ENCODE measurements at places on chromosomes 16 and 17.

DNA sequence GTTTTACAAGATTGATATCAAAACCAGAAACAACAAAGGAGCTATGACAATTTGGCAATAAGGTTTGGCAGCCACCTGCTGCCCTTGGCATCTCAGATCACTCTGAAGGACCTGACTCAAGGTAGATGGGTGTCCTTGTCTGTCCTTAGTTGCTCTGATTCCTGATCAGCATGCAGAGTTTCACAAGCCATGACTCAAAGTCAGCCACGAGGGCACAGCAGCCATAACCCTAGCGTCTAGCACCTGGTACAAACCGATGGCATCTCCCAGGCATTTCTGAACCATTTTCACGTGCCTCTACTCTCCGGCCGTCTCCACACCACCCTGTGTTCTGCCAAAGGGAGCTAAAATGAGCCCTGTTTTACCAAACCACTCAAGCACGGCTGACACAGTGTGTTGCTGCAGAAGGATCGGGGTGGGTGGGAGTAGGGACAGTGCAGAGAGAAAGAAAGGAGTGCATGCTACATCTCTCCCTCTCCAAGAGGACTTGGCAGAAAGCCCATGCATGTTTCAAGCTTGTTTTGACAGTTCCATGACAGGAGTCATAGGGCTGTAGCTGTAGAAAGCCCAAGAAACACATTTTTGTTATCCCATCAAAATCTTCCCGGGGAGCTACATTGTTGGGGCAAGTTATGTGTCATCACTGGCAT is 297.3 kb downstream of the ABCC12 start:
- DNase-seq, result no peak

- DNase-seq, result no peak
Measured at GRCh38 chr16:15855704-15856003, 1.2 kb downstream of the MYH11 start.

GRCh38 chr16:75929046-75929445 is 202.8 kb upstream of the CPHXL start:
- DNase-seq, result no peak

- DNase-seq, result no peak
Measured at GRCh38 chr17:75475144-75475835, 18.9 kb downstream of the TMEM94 start.

- no peak for DNase-seq
Measured at GRCh38 chr16:69851491-69852240, 89.5 kb downstream of the WWP2 start.

- no peak for DNase-seq
Measured at GRCh38 chr17:76791053-76791980, 53.4 kb downstream of the MFSD11 start.

DNA sequence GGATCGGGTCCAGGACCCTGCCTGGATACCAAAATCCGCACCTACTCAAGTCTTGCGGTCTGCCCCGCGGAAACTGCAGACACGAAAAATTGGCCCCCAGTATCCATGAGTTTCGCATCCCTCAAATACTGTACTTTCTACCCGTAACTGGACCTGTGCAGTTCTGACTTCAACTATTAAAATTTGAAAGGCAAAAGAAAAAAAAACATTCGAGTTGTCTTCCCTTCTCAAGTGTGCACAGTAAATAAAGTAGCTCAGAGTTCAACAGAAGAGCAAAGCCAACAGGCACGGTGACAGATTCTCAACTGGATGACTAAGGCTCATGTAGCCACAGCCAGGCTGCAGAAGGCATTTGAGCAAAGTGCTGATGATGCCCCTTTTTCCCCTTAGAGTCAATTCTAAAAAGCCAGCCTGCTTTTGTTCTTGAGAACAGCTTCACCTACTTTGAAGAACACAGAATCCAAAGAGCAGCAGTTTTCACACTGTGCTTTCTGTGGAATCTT is 32.5 kb downstream of the MARF1 start:
- DNase-seq, result no peak

DNA sequence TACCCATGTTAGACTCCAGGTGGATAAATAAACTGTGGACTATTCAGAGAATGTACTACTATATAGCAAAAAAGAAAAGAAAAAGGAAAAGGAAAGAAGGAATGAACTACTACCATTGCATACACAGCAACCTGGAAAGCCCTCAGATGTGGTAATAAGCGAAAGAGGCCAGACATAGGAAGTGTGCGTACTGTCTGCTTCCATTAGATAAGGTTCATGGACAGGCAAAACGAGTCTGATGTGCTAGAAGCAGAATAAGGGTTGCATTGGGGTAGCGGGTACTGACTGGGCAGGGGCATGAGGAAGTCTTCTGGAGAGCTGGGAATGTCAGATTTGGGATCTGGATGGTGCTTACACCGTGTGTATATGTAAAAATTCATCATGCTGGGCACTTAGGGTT is 21.8 kb downstream of the CLEC16A start:
- DNase-seq, result no peak

DNA sequence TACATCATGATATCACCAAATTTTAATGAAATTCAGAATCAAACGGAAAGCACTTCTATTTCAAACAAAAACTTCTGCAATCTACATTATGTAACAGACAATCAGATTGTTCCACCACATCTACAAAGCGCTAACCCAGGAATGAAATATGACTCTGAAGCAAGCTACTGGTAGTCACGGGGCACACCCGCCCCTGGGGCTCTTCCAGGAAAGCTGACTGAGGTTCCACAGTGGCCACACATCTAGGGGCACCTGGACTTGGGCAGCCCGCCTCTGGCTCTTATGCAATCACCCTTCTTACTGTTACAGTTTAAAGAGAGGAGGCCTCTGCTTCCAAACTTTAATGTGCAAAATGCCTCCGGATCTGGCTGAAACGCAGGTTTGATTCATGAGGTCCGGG is 27.5 kb downstream of the ZCCHC14 start:
- DNase-seq, result no peak

DNA sequence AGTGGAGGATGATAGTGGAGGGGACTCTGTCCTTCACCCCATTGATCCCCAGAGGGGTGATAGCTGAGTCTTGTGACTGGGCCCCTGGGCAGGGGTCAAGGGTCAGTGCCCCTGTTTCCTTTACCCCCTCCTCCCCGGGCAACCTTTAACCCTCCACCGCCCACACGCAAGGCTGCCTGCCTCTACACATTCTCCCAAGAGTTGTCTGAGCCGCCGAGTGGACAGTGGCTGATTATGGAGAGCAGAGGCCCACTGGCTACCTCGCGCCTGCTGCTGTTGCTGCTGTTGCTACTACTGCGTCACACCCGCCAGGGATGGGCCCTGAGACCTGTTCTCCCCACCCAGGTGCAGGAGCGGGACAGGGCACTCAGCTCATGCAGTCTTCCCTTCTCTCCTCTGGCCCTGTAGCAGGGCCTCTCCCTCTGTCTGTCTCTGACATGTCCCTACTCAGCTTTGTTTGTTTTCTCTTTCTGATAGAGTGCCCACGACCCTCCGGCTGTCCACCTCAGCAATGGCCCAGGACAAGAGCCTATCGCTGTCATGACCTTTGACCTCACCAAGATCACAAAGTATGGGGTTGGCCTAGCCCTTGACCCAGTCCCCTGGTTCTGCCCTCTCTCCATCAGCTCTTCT is at the start of gene SHBG:
SHBG (plus strand) TSS at position 197 of the 633 bp plus-strand sequence; CDS start at position 235, 38 bp downstream.
- no peak for DNase-seq

GRCh38 chr17:21213638-21214014 is 335 bp downstream of the TMEM11 start:
- no peak for DNase-seq

DNA sequence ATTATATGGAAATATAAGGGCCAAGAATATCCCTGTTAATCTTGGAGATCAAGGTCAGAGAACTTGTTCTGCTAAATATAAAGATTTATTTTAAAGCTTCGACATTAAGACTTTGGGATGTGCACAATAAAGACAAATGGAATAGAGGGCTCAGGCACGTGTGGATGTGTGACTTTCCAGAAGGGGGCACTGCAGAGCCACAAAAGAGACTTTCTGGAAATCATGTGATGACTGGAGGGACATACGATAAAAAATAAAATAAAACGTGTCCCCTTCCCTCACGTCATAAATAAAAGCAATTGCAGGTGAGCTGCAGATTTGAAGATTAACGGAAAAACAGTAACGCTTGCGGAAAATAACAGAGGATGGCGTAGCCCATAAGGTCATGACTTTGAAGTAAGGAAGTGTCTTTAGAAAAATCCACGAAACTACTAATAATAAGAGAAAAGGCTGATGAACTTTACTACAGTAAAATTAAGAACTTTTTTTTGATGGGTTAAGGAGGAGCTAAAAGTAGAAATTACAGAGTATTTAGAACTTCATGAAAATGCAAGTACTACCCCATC is 9.4 kb upstream of the ENGASE start:
- DNase-seq, result peak; percentile 68

GRCh38 chr17:30219833-30220232 is 15.7 kb downstream of the SLC6A4 start:
- no peak for DNase-seq

GRCh38 chr17:5418858-5419355 is 555 bp downstream of the NUP88 start:
- no peak for DNase-seq

- no peak for DNase-seq
Measured at GRCh38 chr17:21172846-21173245, 41.1 kb downstream of the TMEM11 start.

DNA sequence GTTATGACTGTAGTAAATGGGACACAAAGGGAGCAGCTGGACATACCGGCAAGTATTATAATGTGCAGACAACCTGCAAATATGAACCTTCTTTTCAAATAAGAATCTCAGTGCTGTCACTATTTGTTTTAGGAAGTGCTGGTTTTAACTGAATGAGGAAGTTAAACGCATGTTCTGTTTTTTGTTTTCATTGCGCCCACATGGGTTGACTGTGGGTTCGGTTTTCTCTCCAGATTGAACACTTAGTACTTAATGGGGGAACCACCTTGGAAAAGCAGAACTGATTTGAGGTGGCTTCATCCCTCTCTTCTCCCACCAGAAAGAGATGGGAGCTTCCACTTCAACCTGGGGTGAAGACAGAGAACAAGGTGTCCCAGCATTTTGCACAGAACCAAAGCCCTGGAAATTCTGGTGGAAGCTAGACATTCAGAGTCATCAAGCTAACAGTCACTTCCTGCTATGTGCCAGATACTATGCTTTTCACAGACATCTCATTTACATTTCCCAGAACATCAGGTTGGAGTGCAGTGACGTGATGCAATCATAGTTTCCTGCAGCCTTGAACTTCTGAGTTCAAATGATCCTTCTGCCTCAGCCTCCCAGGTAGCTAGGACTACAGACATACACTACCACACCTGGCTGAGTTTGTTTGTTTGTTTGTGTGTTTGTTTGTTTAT is 149.8 kb downstream of the CDH13 start:
- DNase-seq, result no peak

DNA sequence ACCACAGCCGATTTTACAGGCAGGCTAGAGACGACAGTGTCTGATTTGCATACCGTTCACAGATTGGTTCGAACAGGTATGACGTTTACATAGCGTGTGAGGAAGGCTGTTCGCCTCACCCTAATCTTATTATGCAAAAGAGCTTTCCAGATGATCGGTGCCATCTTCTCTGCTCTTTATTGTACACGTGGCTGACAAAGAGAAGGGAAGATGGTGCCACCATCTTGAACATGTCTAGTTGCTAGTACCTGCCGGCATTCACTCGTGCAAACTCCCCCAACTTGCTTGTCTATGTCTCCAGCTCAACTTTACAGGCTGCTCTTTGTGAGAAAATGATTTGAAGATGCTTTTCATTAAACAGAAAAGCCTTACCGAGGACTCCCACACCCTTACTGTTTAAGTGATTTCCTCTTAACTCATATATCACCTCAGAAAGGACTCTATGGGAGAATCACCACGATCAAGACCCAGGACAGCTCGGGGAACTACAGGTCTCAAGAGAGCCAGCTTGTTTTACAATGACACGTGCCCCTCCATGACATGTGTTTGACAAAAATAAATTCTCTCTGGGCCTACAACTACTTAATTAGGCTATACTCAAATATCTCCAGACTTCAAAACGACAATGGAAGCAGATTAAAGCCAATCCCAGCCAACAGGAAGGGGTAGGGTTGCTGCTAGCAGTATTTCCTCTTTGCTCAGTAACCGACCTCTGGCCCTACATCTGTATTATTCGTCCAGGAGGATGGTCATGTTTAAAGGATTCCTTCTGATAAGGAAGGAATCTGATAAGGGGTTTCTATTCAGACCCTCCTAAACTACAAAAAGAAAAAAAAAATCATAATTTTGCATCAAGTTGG is 480.6 kb downstream of the TMEM114 start:
- no peak for DNase-seq

GRCh38 chr16:80341263-80341662 is 199.5 kb upstream of the DYNLRB2 start:
- DNase-seq, result no peak

GRCh38 chr17:35129154-35129972 is 7.9 kb downstream of the FNDC8 start:
- no peak for DNase-seq

DNA sequence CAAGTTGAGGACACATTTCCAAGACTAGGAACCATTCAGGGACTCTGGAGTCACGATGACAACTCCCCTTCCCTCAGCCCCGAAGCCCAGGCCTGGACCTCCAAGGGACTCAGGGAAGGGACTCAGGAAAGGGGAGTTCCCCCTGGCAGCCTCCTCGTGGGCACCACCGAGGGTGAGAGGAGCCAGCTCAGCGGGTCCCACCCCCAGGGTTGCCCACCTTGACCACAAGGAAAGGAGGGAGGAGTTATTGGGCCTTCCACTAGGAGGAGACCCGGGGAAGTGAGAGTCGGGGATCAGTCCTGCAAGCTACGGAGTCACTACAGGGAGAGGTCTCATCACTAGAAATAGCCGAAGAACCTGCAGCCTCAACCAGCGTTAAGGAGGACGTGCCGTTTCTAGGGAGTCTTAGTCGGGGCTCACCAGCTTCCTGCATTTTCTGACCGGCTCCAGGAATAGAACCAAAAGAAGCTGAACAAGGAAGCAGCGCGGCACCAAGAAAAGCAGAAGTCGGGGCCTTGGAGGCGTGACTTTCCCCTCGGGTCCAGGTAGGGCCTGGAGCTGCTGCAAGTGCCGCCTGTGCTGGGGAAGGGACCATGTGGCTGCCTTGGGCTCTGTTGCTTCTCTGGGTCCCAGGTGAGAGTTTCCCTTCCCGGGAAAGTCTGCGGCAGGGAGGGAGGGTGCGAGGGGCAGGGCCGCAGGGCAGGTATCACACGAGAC is at the start of gene CD300A:
CD300A (plus strand) TSS at position 524 of the 717 bp plus-strand sequence; CDS start at position 594, 70 bp downstream.
- DNase-seq, result no peak

GRCh38 chr17:32769846-32770245 is 107.1 kb downstream of the MYO1D start:
- no peak for DNase-seq

GRCh38 chr17:67484261-67484660 is 107.2 kb downstream of the PITPNC1 start:
- DNase-seq, result no peak

- no peak for DNase-seq
Measured at GRCh38 chr16:66390346-66391108, 24.0 kb downstream of the CDH5 start.

DNA sequence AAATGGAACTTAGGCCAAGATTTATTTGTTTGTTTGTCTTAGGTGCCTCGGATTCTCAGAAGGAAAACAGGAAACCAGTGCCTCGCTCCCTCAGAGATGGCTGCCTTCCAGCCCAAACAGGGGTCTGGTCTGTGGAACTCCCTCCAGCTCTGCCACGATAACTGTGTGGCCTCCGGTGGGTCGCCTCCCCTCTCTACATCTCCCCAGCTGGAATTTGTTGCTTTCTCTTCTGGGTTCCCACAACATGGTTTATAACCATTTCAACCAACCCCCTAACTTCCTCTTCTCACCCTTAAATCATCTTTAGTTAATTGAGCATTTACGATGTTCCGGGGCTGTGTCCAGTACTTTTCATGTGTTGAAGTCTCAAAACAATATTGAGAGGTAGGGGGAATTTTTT is 30.9 kb upstream of the PLLP start:
- no peak for DNase-seq
